ENCODE measurements at places on chromosomes 7 and 10.

- DNase-seq = no peak
Observed at GRCh38 chr10:62473241-62473640, 99.1 kb downstream of the ZNF365 start.

GRCh38 chr7:73933091-73933490 is 72.1 kb downstream of the TMEM270 start:
- DNase-seq = no peak

GRCh38 chr10:96992721-96993120 is 160.6 kb downstream of the LCOR start:
- DNase-seq = no peak

DNA sequence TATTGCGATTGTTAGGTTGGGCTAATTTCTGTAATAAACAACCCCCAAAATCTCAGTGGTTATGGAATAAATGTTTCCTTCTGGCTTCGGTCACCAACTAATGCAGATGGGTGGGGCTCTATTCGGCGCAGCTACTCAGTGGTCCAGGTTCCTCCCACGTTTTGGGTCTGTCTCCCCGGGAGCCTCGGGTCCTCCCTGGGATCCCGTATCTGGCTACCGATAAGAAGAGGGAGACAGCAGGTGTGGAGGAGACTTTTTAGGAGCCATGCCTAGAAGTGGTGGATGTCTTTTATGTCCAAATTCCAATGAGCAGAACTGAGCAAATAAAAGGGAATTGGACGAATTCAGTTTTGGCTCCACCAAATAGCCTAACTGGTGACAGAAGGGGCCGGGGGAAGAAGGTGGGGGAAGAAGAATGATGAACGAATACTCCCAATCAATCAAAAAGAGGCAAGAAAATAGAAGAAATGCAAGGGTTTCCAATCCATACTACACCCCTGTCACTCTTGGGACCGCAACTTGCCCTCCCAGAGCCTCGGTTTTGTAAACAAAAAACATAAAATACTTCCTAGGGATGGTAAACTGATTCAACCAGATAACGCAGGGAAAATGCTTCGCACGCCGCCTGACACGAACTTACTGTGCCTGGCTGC is 498 bp upstream of the C10orf53 start:
- no peak for DNase-seq

DNA sequence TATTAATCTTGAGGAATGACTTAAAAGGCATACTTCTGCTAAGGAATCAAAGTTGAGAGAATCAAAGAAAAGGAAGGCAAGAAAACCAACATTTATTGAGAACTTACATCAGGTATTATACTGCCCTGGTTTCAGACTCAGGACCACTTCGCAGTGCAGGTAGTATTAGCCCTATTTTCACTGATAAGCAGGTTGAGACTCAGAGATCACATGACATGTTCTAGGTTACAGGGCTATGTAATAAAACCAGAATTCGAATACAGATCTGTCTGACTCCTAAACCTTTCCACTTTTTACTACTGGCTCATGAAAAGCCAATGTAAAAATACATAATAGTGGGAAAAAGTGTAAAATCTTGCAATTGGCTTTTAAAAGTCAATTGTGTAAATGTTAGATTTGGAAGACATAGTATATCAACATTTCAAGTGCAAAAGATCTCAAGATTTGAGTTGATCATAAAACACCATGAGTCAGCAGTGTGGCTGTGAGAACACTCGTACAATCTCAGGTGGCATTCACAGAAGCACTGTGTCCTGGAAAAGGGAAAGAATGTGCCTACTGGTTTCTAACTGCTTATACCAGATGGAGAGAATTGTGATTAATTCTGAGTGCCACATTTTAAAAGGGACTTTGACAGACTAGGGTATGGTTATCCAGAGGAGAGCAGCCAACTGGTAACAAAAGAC is 195.8 kb upstream of the MKLN1 start:
- DNase-seq = no peak

DNA sequence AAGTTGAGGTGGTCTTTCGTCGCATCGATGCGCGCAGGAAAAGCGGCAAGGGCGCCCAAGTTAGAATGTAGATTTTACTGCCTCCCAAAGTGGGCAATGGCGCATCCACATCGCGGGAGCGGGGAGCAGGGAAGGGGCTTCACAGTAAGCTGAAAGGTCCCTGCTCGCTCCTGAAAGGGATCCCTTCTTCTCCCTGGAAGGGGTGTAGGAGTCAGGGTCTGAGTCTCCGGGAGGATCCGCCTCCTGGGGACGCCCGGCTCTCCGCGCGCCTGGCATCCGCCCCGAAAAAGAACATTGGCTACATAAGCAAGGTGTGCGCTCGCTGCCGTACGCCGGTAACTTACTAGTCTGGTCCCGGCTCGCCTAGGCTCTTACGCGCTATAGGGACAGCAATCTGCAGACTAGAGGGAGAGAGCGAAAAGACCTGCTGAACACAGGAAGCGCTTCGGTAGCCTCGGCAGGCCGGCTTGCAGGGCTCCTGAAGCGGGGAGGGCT is 804 bp downstream of the UNC5B start:
- DNase-seq = peak; percentile 55

- DNase-seq = no peak
Observed at GRCh38 chr7:68760556-68760955, 837.7 kb upstream of the AUTS2 start.

- no peak for DNase-seq
Observed at GRCh38 chr10:54905578-54906192, 104.7 kb upstream of the PCDH15 start.

GRCh38 chr7:157981778-157982177 is 605.8 kb downstream of the PTPRN2 start:
- DNase-seq = no peak

DNA sequence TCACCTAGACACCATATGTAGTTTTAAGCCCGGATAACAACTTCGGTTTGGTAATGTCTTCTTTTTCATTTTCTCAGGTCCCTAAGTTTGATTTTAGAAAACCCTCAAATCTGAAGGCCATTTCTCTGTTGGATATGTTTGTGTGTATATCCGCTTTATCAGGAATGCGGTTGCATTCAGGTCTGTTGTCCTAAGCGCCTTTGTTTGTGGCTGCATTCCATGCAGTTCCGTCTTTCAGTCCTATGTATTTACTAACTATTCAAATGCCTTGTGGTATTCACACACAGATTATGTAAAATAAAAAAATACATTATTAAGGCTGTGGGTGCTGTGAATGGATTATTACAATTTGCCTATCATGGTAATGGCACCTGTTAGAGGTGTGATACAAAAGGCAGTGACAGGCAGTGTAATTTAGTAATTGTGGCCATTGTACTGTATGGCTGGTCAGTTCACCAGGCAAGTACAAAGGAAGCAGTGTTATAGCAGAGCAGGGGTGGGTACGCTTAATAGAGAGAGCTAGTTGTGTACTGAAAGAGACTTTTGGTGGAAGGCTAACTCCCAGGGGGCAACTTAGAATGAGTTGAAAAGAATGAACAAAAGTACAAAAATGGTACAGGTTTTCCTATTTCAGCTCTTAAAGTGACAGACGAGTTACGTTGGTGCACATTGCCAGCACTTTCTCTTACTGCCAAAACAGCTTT is 136.4 kb downstream of the VTI1A start:
- DNase-seq = no peak

Measured in WTC11 (cell line).